B cell (primary cell): ENCODE measurements at places on chromosomes 6 and 20. TPM values are rescaled to one million over a fixed set of nuclear protein-coding genes. Genes with fewer than 3 reads are reported as not detected.

GRCh38 chr6:53730767-53731166, 64.0 kb upstream of the LRRC1 start:
- H3K27me3 ChIP-seq: no peaks in the 10 kb centered on the region
- no peaks in the 10 kb centered on the region for H3K36me3 ChIP-seq
- peaks cover 8% of the 10 kb centered on the region for H3K4me1 ChIP-seq
- H3K4me3 ChIP-seq: no peak overlapping the region
- H3K27ac ChIP-seq: no peak overlapping the region

- DNase-seq: no peak
- H3K4me3 ChIP-seq: no peak overlapping the region
- H3K36me3 ChIP-seq: no peaks in the 10 kb centered on the region
- H3K27ac ChIP-seq: no peak overlapping the region
These were observed 38.2 kb downstream of the PYGB start for GRCh38 chr20:25285856-25286798.

GRCh38 chr6:43335469-43335868, 26.8 kb upstream of the CRIP3 start:
- no peak overlapping the region for H3K27ac ChIP-seq
- H3K4me1 ChIP-seq: peaks cover 29% of the 10 kb centered on the region
- no peaks in the 10 kb centered on the region for H3K27me3 ChIP-seq
- no peak for DNase-seq
- peaks cover 3% of the 10 kb centered on the region for H3K36me3 ChIP-seq

- H3K27me3 ChIP-seq: no peaks in the 10 kb centered on the region
- DNase-seq: no peak
- no peak overlapping the region for H3K4me3 ChIP-seq
- H3K4me1 ChIP-seq: no peaks in the 10 kb centered on the region
- no peaks in the 10 kb centered on the region for H3K36me3 ChIP-seq
These were observed 336.9 kb upstream of the PREP start for GRCh38 chr6:105739764-105740163.

- H3K27me3 ChIP-seq: no peaks in the 10 kb centered on the region
- no peaks in the 10 kb centered on the region for H3K36me3 ChIP-seq
- H3K4me3 ChIP-seq: no peak overlapping the region
- no peaks in the 10 kb centered on the region for H3K4me1 ChIP-seq
These were observed 68.8 kb downstream of the TSHZ2 start for GRCh38 chr20:53040693-53041589.

DNA sequence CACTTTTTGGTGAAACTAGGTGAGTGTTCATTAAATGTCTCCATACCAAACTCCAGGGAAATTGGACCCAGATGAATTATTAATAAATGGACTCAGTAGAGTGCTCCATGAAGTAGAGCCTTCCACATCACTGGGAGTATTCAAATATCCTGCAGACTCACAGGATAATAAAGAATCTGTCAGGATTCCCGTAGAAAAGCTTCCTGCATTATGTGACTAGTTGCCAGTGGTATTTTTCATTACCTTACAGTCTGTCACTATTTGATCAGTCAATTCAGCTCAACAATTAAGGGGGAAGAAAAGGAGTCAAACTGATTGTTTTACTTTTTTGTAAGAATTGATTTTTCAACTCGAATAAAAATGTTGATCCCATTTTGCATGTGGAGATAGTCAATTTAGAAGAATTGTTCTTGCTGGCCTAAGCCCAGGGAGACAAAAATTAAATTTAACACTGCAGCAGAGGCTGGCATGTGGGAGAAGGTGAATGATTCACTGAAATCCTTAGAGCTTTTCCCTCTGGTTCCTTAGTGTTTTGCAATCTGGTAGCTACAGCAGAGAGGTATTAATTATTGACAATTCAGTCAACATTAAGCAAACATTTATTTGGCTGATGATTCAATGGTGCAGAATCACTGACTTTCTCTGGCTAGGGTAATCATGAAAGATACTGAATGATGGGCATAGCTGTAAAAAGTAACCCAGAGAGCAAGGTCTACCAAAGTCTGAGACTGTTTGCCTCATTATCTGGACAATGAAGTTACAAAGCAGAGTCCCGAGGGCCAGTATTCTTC, 442.4 kb downstream of the CD83 start:
- DNase-seq: no peak
- no peaks in the 10 kb centered on the region for H3K36me3 ChIP-seq
- H3K27me3 ChIP-seq: no peaks in the 10 kb centered on the region
- H3K4me1 ChIP-seq: no peaks in the 10 kb centered on the region

- no peaks in the 10 kb centered on the region for H3K27me3 ChIP-seq
- H3K27ac ChIP-seq: no peak overlapping the region
- H3K4me1 ChIP-seq: peaks cover 49% of the 10 kb centered on the region
- no peak for DNase-seq
- no peak overlapping the region for H3K4me3 ChIP-seq
These were observed 63.5 kb downstream of the RIN2 start for GRCh38 chr20:19821606-19822005.

GRCh38 chr6:40708049-40708448, 120.9 kb upstream of the LRFN2 start:
- peaks cover 1% of the 10 kb centered on the region for H3K27me3 ChIP-seq
- no peaks in the 10 kb centered on the region for H3K4me1 ChIP-seq
- H3K4me3 ChIP-seq: no peak overlapping the region

- peak; percentile 13 for DNase-seq
- H3K4me3 ChIP-seq: no peak overlapping the region
- H3K36me3 ChIP-seq: no peaks in the 10 kb centered on the region
- H3K27ac ChIP-seq: no peak overlapping the region
These were observed 223.6 kb downstream of the HIVEP2 start for GRCh38 chr6:142721215-142721920.

GRCh38 chr6:17021539-17021889, 80.3 kb upstream of the STMND1 start:
- H3K36me3 ChIP-seq: no peaks in the 10 kb centered on the region
- no peak for DNase-seq
- no peak overlapping the region for H3K4me3 ChIP-seq
- no peaks in the 10 kb centered on the region for H3K27me3 ChIP-seq
- H3K4me1 ChIP-seq: no peaks in the 10 kb centered on the region

GRCh38 chr6:158476389-158476788, 83.5 kb upstream of the TMEM181 start:
- H3K36me3 ChIP-seq: peaks cover 32% of the 10 kb centered on the region
- no peaks in the 10 kb centered on the region for H3K27me3 ChIP-seq
- H3K4me1 ChIP-seq: peaks cover 21% of the 10 kb centered on the region
- no peak overlapping the region for H3K4me3 ChIP-seq
- no peak overlapping the region for H3K27ac ChIP-seq

DNA sequence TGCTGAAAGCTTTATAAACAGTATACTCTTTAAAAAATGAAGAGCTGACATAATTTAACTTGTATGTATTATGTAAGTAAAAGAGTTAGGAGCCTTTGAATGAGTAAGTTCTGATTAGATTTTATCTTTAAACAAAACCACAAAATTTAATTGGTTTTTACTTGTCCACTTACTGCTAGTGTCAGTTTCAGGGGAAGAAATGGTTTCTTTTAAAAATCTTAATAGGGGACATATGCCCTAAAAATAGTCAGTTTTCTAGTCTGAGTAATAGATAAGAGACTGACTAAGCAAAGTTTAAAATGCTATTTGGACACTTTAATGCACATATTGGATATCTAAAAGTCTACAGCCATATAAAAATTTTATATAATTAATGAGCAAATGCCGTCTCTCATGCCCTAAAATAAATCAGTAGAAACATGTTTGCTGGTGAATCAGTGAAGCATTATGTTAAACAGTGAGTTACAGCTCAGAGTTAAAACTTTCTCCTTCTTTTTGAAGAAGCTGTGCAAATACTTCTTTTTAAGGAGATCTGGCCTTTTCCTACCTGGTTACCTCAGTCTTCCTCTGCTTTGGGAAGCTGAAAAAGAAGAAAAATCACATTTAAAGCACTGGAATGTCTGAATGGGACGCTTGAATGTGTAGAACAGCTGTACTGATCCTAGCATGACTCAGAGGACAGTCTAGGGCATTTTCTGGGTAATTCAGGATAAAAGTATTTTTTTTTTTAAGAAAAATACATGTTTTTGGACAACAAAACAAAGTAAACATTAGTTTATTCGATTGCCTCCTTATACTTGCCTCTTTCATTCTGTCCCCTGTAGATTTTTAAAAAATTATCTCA, 55.3 kb downstream of the CDH26 start:
- no peaks in the 10 kb centered on the region for H3K27me3 ChIP-seq
- H3K4me3 ChIP-seq: no peak overlapping the region
- H3K4me1 ChIP-seq: no peaks in the 10 kb centered on the region
- H3K36me3 ChIP-seq: no peaks in the 10 kb centered on the region
- no peak for DNase-seq

GRCh38 chr6:7112741-7113313, 5.1 kb downstream of the RREB1 start:
- H3K27ac ChIP-seq: peak overlapping the region; percentile 59
- H3K4me1 ChIP-seq: peaks cover 55% of the 10 kb centered on the region
- no peaks in the 10 kb centered on the region for H3K36me3 ChIP-seq
- DNase-seq: peak; percentile 87

DNA sequence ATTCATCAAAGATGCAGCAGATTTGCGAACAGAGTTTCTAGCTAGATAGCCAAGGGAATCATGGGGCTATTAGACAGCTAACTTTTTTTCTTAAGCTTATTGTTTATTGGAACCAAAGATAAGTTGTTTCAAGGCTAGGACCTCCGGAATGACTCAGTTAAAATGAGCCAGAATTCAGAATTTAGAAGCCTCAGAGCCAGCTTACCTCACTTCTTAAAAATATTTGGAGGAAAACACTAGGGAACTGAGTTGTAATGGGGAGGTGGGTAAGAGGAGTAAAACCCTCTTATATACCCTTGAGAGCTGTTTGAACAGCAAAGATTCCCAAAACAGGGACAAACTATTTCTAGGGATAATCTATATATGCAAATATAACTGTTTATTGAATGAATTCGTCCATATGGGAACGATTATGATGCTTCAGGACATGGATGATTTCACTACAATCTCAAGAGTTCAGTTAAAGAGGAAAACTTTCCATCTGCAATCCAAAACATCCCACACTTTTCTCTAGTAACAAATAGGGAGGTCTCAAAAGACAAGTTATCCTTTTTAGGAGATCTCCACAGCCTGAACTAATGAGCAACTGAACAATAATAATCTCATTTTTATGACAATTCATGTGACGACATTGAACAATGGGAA, 12.6 kb upstream of the CARMIL1 start:
- H3K4me1 ChIP-seq: no peaks in the 10 kb centered on the region
- DNase-seq: no peak
- H3K27me3 ChIP-seq: no peaks in the 10 kb centered on the region
- no peak overlapping the region for H3K27ac ChIP-seq
- H3K36me3 ChIP-seq: no peaks in the 10 kb centered on the region

DNA sequence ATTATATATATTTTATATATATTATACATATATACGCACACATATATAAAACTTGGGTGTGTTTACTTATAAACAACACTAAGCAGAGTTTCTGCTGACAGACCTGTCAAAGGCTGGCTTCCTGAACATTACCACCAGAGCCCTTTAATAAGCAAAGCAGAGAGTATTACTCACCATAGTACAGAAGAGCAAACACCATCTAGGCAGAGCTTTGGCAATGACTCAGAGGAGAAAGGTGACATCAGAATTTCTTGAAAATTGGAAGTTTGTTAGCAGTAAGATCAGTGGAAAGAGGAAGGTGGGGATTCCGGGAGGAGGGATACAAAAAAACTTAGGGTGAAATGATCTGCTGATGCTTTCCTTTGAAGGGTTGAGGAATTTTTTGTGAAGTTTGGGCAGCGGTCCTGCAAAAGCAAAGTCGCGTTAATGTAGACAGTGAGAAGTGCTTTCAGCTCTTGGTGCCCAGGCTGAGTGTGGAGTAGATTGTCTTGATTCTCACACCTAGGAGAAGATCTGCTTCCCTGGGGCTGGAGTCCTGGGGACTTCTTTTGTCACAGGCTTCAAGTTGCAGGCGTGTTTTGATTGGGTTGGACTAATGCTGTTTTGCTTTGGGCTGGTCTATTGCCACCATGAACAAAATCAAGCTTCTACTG, 109.6 kb upstream of the BACH2 start:
- H3K4me1 ChIP-seq: peaks cover 10% of the 10 kb centered on the region
- H3K4me3 ChIP-seq: no peak overlapping the region
- no peak for DNase-seq
- no peaks in the 10 kb centered on the region for H3K27me3 ChIP-seq

DNA sequence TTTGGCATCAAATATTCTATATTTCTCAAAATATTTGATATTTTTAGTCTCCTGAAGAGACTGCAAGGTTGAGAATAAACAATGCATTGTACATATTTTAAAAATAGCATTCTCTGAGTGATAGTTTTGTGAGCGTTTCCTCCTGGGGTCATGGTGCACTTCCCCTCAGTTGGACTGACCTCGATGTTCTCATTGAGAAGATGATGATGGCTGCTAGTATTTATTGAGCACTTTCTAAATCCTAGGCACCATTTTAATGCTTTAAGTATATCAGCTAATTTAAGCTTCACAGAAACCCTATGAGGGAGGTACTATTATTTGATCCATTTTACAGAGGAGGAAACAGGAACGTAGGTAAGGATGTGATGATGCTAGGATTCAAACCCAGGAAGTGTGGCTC, 18.2 kb downstream of the DSE start:
- H3K27ac ChIP-seq: no peak overlapping the region
- no peaks in the 10 kb centered on the region for H3K27me3 ChIP-seq
- H3K36me3 ChIP-seq: no peaks in the 10 kb centered on the region

- no peak for DNase-seq
- peaks cover 5% of the 10 kb centered on the region for H3K4me1 ChIP-seq
- no peak overlapping the region for H3K4me3 ChIP-seq
These were observed 131.9 kb upstream of the SGK1 start for GRCh38 chr6:134449781-134450180.

DNA sequence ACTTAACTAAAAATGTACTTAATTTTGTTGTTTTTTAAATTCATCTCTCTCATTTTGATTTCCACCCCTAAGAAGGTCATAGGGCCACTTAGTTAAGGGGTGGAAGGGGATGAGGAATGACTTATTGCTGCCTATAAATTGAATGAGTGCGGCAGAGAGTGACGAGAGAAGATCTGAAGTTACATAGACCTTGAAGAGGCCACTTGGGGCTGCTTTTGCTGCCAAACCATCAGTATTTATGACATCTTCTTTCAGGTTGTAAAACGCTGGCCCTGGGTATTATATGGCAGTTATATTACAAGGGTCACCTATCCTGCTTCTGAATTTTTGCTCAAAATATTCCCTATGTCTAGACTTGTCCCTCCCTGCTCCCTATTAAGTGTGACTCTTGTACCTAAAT, 119.6 kb upstream of the RIMS1 start:
- H3K27ac ChIP-seq: no peak overlapping the region
- no peaks in the 10 kb centered on the region for H3K4me1 ChIP-seq
- DNase-seq: no peak
- H3K36me3 ChIP-seq: no peaks in the 10 kb centered on the region

DNA sequence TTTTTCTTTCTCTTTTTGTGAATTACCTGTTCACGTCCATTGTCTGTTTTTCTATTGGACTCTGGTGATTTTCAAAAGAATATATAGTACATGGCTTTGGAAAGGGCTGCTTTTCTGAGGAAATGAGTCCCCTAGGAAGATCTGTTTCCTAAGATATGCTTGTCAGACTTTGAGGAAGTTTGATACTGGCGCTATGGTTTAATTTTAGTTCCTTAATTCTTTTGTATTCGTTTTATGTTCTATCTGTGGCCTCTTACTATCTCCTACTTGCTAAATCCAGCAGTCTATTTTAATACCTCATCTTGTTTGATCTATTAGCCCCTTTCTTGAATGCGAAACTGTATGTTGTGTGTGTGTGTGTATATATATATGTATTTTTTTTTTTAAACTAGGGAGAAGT, 101.9 kb downstream of the LIN28B start:
- no peaks in the 10 kb centered on the region for H3K27me3 ChIP-seq
- H3K27ac ChIP-seq: no peak overlapping the region
- no peak for DNase-seq
- H3K4me1 ChIP-seq: no peaks in the 10 kb centered on the region

The EMILIN3 gene
- not detected in 2 replicates for polyA plus RNA-seq

The TFAP2C gene
- polyA plus RNA-seq: not detected in 2 replicates

The AAR2 gene
- 9.5 and 10.3 TPM in 2 replicates for polyA plus RNA-seq

The PRELID3B gene
- polyA plus RNA-seq: 24.1 and 28.6 TPM in 2 replicates
